Activated CD8-positive, alpha-beta memory T cell treated with anti-CD3 and anti-CD28 coated beads, Interleukin-2, amount 10 ng/mL, durations not matched to agents 7 days and 5 days (primary cell): ENCODE measurements at places on chromosomes 7 and 10.

DNA sequence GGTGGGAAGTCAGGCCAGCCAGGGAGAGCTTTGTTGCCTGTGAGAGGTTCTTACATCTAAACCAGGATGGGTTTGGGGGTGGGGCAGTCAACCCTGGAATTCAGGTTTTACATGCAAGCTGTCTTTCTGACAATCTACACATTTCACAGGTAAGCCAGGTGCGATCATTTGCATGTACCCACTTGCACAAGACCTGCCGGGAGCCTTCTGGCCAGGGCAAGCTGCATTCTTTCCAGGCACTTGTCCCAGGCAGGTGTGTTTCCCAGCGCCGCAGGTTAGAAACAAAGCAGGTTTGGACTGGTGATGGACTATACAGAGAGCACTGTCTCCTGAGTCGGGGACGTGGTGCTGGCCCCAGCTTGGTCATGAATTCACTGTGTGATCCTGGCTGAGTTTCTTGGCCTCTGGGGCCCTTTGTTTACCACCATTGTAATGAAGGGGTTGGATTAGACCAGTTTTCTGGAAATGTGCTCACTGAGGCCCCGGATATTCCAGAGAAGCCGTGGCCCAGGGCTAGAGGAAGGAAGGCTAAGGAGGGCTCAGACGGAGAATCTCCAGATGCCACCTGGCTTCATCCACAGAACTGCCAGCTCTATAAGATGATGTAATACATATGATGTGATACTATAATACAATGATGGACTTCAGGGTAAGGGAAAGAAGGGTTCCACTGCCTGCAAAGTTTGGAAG, 205.2 kb upstream of the SVIL start:
- no peak overlapping the region for H3K27ac ChIP-seq
- peaks cover 10% of the 10 kb centered on the region for H3K27me3 ChIP-seq
- no peak overlapping the region for H3K4me3 ChIP-seq
- H3K4me1 ChIP-seq = no peaks in the 10 kb centered on the region
- H3K36me3 ChIP-seq = no peaks in the 10 kb centered on the region

DNA sequence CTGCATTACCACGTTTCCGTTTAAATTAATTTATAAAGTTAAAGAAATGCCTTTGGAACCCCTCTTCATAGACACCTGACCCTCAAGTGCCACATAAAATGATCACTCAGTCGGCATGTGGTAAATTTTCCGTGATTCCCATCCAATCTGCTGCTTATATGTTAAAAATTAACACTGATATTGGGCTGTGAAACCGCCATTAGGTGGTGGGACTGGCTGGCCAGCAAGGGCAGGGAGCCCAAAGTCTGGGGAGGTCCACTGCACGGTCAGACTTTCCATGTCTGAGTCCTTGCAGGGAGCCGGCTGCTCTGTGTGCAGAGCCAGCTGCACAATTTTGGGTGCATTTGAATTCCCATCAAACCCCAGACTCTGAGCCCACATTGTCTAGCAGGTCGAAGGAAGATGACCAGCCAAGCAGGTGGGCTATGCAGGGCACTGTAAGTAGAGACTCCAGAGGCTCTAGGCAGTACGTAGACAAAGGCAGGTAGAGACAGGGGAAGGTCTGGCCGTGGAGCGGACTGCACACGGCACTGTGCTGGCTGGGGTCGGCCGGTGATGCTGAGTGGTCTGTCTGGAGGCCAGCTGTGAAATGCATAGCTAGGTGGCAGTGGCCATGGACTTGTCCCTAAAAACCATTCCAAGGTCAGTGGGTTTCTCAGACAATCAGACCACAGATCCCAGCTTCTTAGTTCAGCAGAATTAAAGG, 122.9 kb downstream of the SH3PXD2A start:
- no peaks in the 10 kb centered on the region for H3K36me3 ChIP-seq
- H3K27me3 ChIP-seq = peaks cover 12% of the 10 kb centered on the region
- H3K4me3 ChIP-seq = no peak overlapping the region
- no peaks in the 10 kb centered on the region for H3K4me1 ChIP-seq

DNA sequence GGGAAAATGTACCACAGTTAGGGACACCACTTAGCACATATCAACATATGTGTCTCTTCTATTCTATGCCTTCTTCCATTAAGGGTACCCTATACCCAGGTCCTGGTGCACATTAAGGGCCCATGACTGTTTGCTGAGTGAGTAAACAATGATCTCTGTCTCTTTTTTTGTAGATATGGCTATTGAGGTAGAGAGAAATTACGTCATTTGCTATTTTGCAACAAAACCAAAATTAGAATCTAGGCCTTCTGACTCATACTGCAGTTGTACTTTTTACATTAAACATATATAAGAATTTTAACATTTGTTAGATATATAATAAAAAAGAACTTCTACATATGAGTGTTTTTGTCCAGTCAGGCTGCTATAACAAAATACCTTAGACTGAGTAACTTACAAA, 683.2 kb upstream of the LRRN3 start:
- H3K27ac ChIP-seq = no peak overlapping the region
- no peaks in the 10 kb centered on the region for H3K27me3 ChIP-seq
- H3K36me3 ChIP-seq = no peaks in the 10 kb centered on the region
- DNase-seq = no peak
- H3K4me3 ChIP-seq = no peak overlapping the region

GRCh38 chr7:30453921-30454320, 24.7 kb downstream of the NOD1 start:
- peaks cover 17% of the 10 kb centered on the region for H3K36me3 ChIP-seq
- H3K4me1 ChIP-seq = no peaks in the 10 kb centered on the region
- no peak for DNase-seq
- H3K27ac ChIP-seq = no peak overlapping the region
- H3K4me3 ChIP-seq = no peak overlapping the region
- no peaks in the 10 kb centered on the region for H3K27me3 ChIP-seq

GRCh38 chr7:25694699-25695098, 457.3 kb upstream of the NFE2L3 start:
- no peak for DNase-seq
- H3K27me3 ChIP-seq = peaks cover 13% of the 10 kb centered on the region
- H3K36me3 ChIP-seq = no peaks in the 10 kb centered on the region

- no peak overlapping the region for H3K27ac ChIP-seq
- H3K36me3 ChIP-seq = no peaks in the 10 kb centered on the region
- H3K4me1 ChIP-seq = no peaks in the 10 kb centered on the region
- H3K4me3 ChIP-seq = no peak overlapping the region
- DNase-seq = no peak
These were observed 57.2 kb downstream of the FAM171A1 start for GRCh38 chr10:15313843-15314242.

DNA sequence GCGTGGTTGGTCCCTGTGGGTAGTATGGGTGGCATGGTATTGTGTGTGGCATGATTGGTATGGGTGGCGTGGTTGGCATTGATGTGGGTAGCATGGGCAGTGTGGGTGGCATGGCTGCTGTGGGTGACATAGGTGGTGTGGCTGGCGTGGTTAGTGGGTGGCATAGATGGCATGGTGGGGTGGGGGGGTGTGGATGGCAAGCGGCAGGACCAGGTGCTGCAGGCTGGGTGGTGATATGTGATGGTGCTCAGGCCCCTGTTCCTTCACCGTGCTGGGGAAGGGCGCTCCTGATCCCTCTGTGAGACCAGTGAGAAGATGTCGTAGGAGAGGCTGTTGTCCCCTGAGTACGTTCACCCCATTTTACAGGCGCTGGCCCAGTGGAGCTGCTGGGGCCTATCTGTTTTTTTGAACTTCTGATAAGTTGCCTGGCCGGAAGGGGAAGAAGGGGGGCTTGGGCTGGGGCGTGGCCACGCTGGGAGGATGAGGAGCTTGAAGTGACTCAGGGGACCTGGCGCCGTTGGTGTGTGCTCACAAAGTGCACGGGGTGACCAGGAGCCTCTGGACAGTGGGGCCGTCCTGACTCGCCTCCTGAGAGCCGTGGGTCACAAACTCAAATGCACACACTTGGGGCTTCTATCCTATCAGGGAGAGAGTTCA, 17.5 kb downstream of the INPP5A start:
- DNase-seq = peak; percentile 71
- no peak overlapping the region for H3K4me3 ChIP-seq
- no peaks in the 10 kb centered on the region for H3K27me3 ChIP-seq
- no peak overlapping the region for H3K27ac ChIP-seq

- no peaks in the 10 kb centered on the region for H3K36me3 ChIP-seq
- no peak overlapping the region for H3K27ac ChIP-seq
- H3K27me3 ChIP-seq = no peaks in the 10 kb centered on the region
- no peaks in the 10 kb centered on the region for H3K4me1 ChIP-seq
These were observed 41.1 kb upstream of the GTF2IRD1 start for GRCh38 chr7:74412603-74413002.

- H3K4me1 ChIP-seq = no peaks in the 10 kb centered on the region
- DNase-seq = no peak
- H3K36me3 ChIP-seq = no peaks in the 10 kb centered on the region
- H3K4me3 ChIP-seq = no peak overlapping the region
These were observed 2.3 kb downstream of the FOXL3 start for GRCh38 chr7:292226-292625.

DNA sequence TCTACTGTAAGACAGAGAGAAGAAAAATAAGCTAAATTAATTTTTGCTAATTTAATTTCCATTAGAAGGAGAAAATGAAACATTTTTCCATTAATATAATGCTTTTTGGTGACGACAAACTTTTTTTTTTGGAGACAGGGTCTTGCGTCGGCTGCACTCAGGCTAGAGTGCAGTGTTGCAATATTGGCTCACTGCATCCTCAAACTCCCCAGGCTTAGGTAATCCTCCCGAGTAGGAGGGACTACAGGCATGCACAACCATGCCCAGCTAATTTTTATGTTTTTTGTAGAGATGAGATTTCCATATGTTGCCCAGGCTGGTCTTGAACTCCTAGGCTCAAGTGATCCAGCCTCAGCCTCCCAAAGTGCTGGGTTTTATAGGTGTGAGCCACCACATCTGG, 229.8 kb upstream of the LRRN3 start:
- no peaks in the 10 kb centered on the region for H3K27me3 ChIP-seq
- H3K4me1 ChIP-seq = no peaks in the 10 kb centered on the region
- DNase-seq = no peak
- H3K4me3 ChIP-seq = no peak overlapping the region

DNA sequence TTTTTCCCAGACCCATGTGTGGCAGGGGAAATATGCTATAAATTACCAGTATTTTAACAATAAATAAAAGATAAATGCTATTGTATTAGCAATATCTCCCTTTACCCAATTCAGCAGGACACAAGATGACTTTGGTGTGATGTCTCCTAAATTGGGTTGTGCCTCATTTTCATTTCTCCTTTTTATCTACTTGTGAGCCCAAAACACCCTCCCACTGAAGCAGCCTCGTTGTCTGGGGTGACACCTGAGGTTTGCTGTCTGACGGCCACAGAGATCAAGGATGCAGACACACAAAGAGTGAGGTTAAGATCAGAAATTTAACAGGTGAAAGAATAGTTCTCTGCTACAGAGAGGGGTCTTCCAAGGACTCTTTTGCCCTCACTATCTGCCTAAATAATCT, 27.1 kb upstream of the CC2D2B start:
- no peak overlapping the region for H3K4me3 ChIP-seq
- peaks cover 25% of the 10 kb centered on the region for H3K36me3 ChIP-seq
- peak overlapping the region; percentile 10 for H3K27ac ChIP-seq
- H3K4me1 ChIP-seq = peaks cover 18% of the 10 kb centered on the region
- no peaks in the 10 kb centered on the region for H3K27me3 ChIP-seq

DNA sequence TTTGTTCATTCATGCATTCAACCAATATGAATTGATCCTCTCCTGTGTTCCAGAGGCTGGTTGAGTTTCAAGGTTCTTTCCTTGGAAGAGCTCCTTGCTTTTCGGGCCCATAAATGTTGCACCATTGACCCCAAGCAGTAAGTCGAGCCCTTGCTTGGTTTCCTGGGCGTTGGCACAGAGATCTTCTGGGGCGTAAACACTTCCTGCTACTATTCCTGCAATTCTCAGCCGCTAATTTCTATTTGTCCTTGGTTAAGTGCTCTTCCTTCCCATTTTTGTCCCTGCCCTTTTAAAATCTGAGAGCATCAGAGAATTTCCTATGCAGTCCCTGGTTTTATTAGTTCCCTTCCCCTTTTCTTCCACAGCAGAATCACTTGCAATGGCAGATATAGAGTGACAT, 44.1 kb upstream of the ADRB1 start:
- no peak for DNase-seq
- H3K27ac ChIP-seq = no peak overlapping the region
- peaks cover 69% of the 10 kb centered on the region for H3K27me3 ChIP-seq
- H3K4me3 ChIP-seq = no peak overlapping the region
- H3K4me1 ChIP-seq = no peaks in the 10 kb centered on the region
- H3K36me3 ChIP-seq = no peaks in the 10 kb centered on the region

DNA sequence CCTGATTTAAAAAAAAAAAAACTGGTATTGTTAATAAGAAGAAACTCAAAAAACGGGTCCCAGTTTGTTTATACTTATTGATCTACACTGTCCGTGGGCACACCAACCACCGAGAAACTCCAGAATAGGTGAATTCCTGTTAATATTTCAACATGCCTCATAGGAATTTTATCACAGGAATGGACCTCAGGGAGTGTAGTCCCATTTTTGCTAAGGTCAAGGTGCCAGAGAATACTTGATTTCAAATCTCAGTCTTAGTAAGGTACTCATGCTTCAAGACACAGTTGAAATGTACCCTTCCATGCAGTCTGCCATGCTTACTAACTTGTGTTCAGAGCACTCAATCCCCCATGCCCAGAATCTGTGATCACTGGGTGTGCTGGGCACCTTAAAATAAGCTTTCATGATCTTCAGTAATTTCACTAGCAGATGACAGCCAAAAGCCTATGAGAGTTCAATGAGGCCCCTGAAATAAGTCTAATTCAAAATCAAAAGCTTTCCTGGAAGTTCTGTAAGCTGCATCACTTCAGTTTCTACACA, 385.7 kb downstream of the TNS3 start:
- H3K4me3 ChIP-seq = no peak overlapping the region
- H3K27me3 ChIP-seq = no peaks in the 10 kb centered on the region
- H3K4me1 ChIP-seq = no peaks in the 10 kb centered on the region
- DNase-seq = no peak
- no peaks in the 10 kb centered on the region for H3K36me3 ChIP-seq

DNA sequence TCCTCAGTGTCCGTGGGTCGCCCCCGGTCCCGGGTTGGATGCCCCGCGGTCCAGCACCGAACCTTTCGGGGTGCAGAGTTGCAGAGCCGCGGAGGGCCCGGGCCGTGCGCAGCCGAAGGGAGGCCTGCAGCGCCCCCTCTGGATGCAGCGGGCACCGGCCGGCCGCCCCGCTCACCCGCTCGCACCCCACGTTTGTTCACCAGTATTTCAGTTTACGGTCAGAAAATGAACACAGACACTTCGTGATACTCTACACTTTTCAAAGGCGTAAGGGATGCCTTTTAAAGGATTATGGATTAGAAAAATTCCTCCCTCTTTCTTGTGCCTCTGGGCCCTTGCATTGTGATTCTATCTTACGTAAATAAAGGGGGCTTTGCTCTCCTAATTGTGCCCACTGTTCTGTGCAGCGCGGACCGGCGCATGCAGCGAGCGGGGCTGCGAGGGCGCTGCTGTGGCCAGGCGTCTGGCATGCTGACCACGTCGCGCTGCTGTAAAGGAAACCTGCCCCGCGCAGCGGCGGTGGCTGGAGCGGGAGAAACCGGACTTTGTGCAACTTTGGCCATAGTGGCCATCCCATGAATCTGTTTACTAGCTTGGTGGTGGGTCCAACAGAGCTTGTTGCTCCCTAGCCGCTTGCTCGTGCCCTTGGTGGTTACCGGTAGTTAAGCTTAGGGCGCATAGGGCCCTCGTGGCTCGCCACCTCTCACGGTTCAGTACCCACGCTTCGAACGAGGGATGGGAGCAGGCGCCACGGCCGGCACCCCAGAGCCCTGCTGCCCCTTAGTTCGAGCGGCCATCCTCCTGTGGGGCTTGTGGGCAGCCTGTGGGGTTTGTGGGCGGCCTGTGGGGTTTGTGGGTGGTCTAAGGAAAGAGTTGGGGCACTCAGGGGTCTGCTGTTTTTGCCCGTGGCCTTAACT, 739 bp upstream of the MEST start:
- peaks cover 5% of the 10 kb centered on the region for H3K36me3 ChIP-seq
- H3K27me3 ChIP-seq = peaks cover 75% of the 10 kb centered on the region
- H3K4me1 ChIP-seq = peaks cover 22% of the 10 kb centered on the region
- DNase-seq = no peak
- no peak overlapping the region for H3K27ac ChIP-seq
